Stimulated activated CD4-positive, alpha-beta T cell treated with anti-CD3 and anti-CD28 coated beads, TNF-alpha, amount 100 ng/mL, for 1 hour (primary cell): ENCODE measurements at places on chromosomes 7 and 10.

DNA sequence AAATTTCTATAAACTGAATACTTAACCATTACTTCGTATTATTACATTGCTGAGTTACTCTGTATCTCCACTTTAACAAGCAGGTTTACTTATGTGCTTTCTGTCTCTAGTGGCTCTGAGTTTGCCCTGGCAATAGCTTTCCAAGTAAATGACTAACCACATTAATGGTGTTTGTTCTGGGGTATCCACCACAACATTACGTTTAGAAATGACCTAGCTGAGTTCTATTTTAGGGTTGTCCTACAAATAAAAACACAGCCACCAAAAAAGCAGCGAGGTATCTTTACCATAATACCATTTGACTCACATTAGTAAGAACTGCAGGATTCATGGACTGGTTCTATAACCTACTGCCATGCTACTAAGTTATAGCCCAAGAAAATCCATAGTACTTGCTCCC lies 83.1 kb downstream of the HIBADH start:
- no peak for DNase-seq

DNA sequence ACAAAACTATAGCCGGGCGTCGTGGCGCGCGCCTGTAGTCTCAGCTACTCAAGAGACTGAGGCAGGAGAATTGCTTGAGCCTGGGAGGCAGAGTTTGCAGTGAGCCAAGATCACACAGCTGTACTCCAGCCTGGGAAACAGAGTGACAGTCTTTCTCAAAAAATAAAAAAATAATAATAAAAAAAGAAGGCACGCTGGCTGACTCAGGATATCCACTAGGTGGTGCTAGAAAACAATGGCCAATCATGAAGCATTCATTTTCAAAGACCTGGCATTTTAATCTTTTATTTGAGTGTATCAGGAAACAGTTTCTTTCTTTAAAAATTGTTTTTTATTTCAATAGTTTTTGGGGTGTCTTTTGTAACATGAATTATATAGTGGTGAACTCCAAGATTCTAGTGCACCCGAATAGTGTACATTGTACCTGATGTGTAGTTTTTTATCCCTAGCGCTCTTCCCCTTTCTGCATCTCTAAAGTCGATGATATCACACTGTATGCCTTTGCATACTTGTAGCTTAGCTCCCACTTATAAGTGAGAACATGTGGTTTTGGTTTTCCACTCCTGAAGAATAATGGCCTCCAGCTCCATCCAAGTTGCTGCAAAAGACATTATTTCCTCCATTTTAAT lies 88.6 kb downstream of the LYZL1 start:
- DNase-seq: no peak

DNA sequence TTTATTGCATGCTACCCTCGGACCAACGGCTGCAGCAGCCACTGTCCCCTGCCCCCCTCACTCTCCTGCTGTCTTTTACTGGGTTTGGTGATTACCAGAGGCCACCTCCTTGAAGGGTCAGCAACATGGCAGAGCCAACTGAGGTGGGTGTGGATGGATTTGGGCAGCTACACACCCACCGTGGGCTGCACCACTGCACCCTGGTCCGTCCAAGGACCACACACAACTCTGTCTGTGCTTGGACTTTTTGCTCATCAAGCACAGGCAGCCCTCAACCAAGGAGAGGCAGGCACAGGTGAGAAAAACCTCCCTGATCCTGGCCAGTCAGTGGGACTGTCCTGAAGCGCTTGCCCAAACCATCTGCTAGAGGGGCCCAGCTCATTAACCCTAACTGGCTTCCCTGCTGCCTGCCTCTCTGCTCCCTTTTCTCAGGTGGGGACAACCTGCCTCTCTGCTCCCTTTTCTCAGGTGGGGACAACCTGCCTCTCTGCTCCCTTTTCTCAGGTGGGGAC lies 239.5 kb upstream of the PITRM1 start:
- DNase-seq: no peak

DNA sequence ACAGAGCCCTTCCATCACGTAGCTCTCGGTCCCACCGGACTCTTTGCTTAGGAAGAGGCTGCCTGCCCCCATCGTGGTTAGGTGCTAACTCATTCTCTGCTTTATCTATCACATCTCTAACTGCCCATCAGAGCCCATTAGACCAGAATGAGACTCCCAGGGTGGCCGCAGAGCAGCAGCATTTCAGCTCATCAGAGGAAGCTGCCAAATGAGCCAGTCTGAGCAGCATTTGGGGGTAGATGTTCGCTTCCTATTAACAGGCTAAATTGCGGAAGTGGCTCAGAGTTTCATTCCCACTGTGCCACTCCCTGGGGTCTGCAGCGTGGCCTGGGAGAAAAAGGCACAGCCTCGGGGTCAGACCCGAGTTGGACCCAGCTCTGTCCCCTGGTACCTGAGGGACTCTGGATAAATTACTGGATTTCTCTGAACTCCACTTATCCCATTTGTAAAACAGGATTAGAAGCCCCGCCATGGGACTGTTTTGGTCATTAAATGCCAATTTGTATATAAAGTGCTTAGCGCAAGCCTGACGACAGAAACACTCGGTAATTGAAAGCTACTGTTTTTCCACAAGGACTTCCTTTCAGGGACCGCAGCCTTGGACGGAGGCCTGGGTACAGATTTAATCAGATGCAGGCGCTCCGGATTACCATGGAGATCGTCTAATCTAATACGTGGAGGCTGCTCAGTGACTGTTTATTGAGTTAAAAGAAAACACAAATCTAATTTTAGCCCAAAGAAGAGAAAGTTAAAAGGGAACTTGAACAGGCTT lies 73.8 kb upstream of the PRLHR start:
- DNase-seq: no peak

DNA sequence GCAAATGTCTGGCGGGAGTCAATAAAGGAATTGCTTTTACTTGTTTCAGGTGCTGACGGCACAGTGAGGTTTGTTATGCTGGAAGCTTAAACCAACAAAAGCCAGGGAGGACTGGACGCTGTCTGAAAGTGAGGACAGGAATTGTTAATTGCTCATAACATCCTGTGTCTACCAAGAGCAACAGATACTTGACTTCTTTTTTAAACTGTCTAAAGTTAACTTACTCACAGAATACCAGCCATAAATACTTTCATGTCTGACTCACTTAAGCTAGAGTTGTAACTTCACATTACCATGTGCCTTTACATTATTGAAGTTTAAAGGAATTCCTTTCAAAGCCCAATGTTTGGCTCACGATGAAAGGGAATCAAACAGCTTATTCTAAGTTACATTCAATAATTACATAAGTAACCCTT lies 252.7 kb upstream of the SHH start:
- DNase-seq: no peak

DNA sequence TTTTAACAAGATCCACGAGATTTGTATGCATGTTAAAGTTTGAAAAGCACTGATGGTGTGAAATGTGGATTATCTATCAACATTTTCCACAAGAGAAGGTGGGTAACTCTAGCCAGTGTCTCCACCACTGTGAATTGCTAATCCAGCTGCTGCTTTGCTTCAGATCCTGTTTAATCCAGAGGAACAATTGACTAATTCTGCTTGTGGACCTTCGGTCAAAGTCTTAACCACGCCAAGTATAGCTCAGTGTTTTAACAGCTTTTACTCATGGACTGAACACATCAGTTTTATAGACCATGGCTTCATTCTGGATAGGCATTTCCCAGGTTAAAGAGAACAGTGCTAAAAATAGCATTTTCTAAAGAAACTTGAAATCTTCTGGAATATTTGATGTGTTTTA lies 23.5 kb downstream of the ADK start:
- DNase-seq: no peak

GRCh38 chr7:130425796-130426195 lies 15.0 kb downstream of the CEP41 start:
- no peak for DNase-seq

DNA sequence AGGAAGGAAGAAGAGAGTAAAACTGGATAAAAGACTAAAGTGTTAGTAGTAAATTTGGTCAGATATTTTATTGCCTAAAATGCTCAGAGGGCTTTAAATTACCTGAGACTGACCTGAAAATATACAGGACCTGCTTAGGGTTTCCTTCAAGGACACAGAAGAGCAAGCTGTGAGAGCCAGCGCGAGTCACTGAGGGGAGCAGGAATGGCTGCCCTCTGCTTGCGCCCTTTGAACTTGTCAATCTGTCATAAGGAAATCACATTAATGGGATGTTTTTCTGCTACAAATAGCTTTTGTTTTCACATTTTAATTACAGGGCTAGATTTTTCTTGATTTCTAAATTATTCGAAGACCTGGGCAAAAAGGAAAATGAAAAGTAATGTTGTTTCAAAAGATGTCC lies 26.9 kb downstream of the DNAJB9 start:
- DNase-seq: no peak

DNA sequence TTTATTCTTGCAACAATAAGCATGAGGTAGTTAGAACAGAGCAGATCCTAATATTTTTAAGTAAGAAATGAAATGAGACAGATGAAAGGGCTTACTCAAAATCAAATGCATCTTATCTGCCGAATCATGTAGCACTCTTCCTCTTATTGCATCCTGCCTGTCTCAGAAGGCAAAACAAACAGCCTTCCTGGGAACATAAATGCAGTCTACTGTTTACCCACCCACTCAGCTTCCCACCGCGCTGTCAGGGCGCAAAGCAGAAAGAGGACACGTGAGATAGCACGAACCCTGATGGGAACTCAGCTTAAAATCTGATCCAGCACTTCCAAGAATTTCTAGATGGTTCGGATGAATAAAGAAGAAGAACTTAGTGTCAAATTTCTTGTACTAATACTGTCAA lies 114.4 kb upstream of the CDK1 start:
- no peak for DNase-seq

- DNase-seq: no peak
These were observed 72.5 kb upstream of the CTBP2 start for GRCh38 chr10:125232841-125233240.

DNA sequence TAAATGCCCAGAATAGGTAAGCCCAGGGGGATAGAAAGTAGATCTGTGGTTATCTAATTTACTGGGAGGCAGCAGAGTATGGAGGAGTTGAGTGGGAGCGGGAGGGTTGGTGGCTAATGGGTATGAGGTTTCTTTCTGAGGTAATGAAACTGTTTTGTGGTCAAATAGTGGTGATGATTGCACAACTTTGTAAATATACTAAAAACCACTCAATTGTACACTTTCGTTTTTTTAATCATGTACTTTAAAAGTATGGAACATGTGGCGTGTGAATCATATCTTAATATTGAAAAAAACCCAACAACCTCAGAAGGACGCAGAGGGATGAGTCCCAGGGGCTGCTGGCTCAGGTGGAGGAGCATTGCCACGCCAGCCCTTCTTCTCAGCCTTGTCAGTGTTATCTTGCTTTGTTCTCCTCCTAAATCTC lies 118.1 kb downstream of the WDR11 start:
- no peak for DNase-seq

GRCh38 chr10:112794201-112794600 lies 155.8 kb upstream of the TCF7L2 start:
- no peak for DNase-seq

- no peak for DNase-seq
These were observed at the start of gene HMX3 for GRCh38 chr10:123135415-123136141. TSS of gene HMX3 (plus strand) at chr10:123135970. CDS start at chr10:123136051, 81 bp downstream.

DNA sequence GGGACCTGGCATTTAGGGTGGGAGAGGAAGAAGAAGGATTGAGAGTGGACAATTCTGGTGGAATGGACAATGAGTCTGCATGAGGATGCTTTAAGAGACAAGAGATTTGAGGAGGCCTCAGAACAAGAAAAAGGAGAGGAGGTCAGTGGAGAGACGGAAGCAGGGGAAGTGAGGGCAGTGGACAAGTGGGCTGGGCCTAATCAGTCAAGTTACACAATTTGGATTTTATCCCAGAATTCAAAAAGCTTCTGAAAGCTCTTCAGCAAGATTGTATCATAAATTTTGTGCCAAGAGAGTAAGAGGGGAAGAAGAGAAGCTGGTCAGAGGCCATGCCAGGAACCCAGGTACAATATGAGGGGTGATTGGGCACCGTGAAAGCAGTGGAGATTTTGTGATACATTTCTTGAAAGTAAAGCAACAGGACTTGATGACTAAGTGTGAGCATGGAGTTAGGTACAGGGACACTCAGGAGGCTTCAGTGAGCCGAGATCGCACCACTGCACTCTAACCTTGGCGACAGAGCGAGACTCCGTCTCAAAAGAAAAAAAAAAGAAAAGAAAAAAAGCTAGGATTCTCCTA lies 19.3 kb upstream of the TSPAN13 start:
- DNase-seq: no peak

- DNase-seq: no peak
These were observed 468.0 kb upstream of the ZMIZ1 start for GRCh38 chr10:78600740-78601139.

- no peak for DNase-seq
These were observed 108.9 kb upstream of the ASAH2 start for GRCh38 chr10:50360077-50360850.

DNA sequence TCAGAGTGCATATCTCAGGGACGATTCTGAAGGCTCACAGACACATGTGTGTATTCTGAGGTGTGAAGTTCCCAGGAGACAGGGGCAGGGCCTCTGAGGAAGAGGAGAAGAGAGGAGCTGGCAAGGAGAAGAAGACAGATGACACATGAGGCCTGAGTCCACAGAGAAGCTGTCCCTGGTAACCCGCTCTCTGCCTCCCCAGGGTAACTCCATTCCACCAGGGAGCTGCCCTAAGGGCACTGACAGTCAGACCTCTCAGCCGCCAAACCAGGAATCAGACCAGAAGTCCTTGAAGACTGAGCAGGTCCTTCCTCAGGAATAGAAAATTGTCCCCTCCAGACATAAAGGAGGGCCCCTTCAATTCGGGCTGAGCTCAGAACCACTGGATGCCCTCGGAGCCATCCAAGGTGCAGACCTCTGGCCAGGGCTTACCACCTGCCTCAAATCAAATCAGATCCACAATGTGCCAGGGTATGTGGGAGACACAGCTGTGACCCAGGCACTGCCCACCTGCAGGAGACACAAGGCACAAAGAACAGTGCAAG lies 57.4 kb downstream of the TLL2 start:
- no peak for DNase-seq

DNA sequence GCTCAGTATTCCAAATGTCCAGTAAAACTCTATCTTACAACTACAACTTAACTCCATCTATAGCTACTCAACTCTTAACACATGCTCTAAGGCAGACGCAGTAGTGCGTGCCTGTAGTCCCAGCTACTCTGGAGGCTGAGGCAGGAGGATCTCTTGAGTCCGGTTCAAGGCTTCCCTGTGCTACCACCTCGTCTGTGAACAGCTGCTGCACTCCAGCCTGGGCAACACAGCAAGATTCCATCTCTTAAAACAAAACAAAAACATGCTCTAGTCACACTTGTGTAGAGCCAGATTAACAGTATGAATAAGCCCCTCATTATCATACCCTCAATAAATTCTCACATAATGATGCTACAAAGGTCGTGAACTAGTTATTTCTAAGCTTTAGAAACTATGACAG lies 3.6 kb downstream of the BAZ1B start:
- no peak for DNase-seq

DNA sequence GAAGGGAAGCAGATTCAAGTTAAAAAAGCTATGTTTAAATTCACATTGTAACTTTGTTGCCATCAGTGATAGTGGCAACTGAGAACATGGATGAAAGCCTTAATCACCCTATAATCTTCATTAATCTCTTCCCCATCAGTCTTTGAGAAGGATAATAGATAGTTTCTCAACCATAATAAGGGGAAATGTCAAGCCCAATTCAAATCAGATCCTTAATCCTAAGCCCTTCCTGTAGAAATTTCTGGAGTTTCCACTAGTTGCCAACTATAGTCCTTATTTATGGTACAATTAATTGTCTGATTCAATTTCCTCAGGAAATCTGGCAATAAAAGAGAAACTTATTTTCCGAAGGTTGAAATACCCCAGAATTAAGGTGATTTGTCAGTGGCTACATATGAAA lies 431.8 kb downstream of the ZWINT start:
- DNase-seq: no peak
